ENCODE measurements at places on chromosomes 6 and 20.
A peak's percentile ranks its signal among the peaks of the same experiment; 100 is the strongest.

- peak overlapping the region; percentile 15 for H3K4me3 ChIP-seq
- H3K36me3 ChIP-seq, result no peaks in the 10 kb centered on the region
- peaks cover 6% of the 10 kb centered on the region for H3K4me1 ChIP-seq
- H3K27me3 ChIP-seq, result no peaks in the 10 kb centered on the region
- peak overlapping the region; percentile 72 for H3K27ac ChIP-seq
- DNase-seq, result no peak
Measured at GRCh38 chr6:41064841-41065240, 7.3 kb downstream of the OARD1 start.

DNA sequence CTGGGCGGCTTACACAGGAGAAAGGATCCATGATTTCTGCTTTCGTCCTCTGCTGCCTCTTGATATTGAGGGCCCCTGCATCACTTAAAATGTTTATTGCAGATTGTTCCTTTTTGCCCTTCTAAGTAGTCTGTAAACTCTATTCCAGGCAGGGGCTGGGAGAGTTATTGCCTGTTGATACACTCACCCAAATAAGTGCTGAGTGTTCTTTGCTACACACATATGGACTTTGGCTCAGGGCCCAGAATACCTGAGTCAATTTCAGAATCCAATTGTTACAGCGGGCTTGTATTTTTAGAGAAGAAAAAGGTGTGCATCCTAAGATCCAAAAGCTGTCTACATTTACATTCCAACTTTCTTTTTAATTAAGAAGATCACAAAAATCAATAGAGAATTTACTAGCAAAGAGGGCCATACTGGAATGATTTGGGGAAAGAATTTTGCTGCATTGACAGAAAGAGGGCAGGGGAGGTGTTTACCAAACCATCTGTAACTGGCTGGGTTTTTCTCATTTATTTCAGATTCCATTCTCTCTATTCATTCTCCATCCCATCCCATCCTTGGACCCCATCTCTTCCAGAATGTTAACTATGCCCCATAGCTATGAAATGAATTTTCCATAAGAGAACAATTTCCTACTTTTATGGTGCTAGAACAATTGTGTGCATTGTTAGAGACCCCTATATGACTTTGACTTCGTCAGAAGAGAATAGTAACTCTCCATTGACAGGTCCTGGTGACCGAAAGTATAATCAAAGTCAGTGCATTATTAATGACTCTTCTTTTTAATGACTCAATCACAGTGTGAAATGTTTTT, 959.9 kb upstream of the FLRT3 start:
- DNase-seq, result no peak
- H3K4me1 ChIP-seq, result peaks cover 5% of the 10 kb centered on the region
- no peaks in the 10 kb centered on the region for H3K27me3 ChIP-seq
- H3K27ac ChIP-seq, result no peak overlapping the region
- H3K36me3 ChIP-seq, result no peaks in the 10 kb centered on the region

DNA sequence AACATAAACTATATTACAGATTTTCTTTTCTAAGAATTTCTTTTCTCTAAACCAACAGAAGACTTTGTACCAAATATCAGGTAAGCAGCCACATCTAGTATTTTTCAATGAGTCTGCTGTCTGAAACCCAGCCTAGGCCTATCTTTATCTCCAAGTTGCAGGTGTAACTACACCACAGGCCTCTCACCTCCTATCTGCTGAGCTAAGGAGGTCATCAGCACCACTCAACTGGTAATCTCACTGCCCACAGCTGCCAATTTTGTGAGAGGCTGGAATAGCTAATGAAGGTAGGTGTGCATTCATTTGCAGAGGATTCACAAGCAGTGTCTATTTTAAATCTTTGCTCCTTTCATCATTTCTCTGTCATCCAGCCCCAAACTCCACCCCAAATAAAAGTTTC, 584.8 kb downstream of the HDGFL1 start:
- no peak for DNase-seq
- H3K27ac ChIP-seq, result no peak overlapping the region
- H3K27me3 ChIP-seq, result no peaks in the 10 kb centered on the region
- H3K4me1 ChIP-seq, result no peaks in the 10 kb centered on the region
- H3K36me3 ChIP-seq, result no peaks in the 10 kb centered on the region
- no peak overlapping the region for H3K4me3 ChIP-seq

DNA sequence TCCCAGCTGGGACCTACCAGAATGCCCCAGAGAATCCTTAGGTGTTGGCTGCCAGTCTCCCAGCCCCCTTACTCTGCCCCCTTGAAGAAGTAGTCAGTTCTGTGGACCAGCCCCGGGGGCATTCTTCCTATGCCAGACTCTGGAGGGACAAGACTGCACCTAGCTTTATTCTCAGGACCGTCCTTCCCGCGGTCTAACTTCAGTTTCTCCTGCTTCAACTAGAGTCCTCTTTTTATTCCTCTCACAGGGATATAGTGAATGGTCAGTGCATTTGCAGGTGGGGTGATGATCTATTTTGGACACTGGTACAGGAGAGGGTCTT, 35.9 kb upstream of the MDFI start:
- peak overlapping the region; percentile 77 for H3K27ac ChIP-seq
- no peaks in the 10 kb centered on the region for H3K36me3 ChIP-seq
- H3K4me1 ChIP-seq, result peaks cover 21% of the 10 kb centered on the region
- peaks cover 4% of the 10 kb centered on the region for H3K27me3 ChIP-seq

DNA sequence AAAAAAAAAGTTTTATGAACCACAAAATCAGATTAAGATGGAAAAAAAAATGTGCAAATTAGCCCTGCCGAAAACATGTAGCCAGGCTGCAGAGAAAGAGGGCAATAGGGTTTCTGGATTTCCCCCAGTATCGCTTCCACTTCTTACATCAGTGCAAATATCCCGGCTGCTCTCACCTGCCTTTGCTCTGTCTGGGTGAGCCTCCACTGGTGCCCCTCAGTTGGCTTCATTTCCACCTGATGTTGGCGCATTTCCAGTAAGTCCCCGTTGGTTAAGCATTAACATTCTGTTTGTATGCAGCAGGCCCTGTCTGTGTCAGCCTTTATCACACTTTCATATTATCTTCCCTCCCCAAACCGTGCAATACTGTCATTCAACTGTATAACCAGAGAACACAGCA, 215.1 kb downstream of the CBLN4 start:
- H3K27me3 ChIP-seq, result no peaks in the 10 kb centered on the region
- no peak for DNase-seq
- no peak overlapping the region for H3K4me3 ChIP-seq

DNA sequence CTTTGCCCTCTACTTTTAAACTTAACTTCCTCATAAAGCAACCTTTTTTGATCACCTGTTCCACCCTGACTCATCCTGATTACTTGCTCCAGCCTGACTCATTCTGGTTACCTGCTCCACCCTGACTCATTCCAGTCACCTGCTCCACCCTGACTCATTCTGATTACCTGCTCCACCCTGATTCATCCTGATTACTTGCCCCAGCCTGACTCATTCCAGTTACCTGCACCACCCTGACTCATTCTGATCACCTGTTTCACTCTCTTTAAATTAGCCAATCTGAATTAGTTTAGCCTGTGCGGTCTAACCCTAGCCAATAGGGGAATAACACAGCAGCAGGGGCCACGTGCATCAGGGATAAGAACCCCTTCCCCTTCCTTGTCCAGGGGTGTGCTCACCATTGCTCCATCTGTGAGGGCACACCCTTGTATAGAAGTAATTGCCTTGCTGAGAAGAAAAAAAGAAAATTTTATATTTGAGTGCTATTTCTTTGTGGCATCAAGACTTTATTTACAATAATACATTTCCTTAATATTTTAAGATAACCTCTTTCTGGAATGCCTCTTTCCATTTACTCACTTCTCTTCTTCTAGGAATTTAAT, 17.9 kb downstream of the HLA-G start:
- peak overlapping the region; percentile 74 for H3K27ac ChIP-seq
- DNase-seq, result no peak
- H3K4me3 ChIP-seq, result no peak overlapping the region
- no peaks in the 10 kb centered on the region for H3K36me3 ChIP-seq

DNA sequence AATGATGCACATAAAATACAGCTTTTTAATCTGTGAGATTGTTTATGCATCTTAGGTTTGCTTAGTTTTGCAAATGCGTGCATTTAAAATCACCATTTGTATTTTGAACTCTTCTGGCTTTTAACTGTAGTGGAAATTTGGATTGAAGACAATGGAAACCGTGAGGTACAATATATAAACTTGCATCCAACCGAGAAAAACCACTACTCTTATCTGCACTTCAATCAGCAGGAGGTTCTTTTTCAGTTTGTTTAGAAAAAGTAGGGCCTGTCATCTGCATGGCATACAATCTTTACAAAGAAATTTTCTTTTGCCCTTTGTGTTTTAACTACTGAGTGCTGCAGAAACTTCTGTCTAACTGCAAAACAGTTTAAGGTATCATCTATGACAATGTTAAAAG, 132.8 kb downstream of the LAMA2 start:
- no peaks in the 10 kb centered on the region for H3K36me3 ChIP-seq
- H3K4me1 ChIP-seq, result no peaks in the 10 kb centered on the region
- DNase-seq, result no peak
- H3K4me3 ChIP-seq, result no peak overlapping the region
- no peaks in the 10 kb centered on the region for H3K27me3 ChIP-seq

DNA sequence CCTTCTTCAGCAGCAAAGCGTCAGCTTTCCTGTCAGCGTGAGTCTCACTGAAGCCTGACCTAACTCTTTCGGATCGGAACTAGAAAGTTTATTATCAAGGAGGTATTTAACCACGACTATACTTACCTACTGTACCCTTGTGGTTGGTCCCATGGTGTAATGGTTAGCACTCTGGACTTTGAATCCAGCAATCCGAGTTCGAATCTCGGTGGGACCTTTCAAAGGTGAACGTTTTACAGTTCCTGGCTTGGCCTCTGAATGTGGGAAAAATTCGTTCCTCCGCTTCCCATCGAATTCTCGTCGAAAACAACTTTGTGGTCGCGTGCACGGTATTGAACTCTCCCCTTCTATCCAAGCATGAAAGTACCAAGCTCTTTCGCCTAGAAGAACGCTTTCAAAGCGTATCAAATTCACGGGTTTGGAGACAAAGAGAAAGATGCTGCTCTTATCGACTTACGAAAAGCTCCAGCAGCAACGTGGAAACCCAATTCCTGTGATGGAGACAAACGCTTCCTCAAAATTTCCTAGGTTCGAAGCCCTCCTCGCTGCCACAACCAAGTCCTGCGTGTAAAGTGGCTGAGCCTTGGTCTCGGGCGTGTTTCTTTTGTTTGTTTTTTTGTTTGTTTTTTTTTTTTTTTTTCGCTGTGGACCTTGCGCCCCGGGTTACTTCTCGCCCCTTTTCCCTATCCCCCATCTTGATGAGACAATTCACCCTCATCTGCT, 63.7 kb downstream of the GPX5 start:
- H3K4me3 ChIP-seq, result peak overlapping the region; percentile 83
- peaks cover 41% of the 10 kb centered on the region for H3K4me1 ChIP-seq
- no peak for DNase-seq
- H3K36me3 ChIP-seq, result no peaks in the 10 kb centered on the region
- H3K27ac ChIP-seq, result peak overlapping the region; percentile 84

DNA sequence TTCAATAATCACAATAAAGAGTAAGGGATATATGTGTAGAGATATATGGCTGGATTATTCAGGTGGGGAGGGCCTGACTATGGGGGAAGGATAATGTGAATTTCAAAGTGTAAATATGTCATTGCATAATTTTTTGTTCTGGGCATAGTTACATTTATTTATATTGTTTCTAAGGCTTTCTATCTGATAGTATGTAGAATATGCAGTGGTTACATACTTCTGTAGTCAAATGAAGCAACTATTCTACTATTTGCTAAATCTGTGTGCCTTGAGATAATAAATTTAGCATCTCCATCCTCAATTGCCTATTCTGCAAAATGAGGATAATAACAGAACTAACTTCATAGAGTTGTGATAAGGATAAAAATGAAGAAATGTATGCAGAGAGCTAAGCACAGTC, 359.2 kb downstream of the CDKAL1 start:
- no peak overlapping the region for H3K4me3 ChIP-seq
- H3K4me1 ChIP-seq, result no peaks in the 10 kb centered on the region
- H3K27me3 ChIP-seq, result no peaks in the 10 kb centered on the region
- no peak for DNase-seq
- H3K27ac ChIP-seq, result no peak overlapping the region

DNA sequence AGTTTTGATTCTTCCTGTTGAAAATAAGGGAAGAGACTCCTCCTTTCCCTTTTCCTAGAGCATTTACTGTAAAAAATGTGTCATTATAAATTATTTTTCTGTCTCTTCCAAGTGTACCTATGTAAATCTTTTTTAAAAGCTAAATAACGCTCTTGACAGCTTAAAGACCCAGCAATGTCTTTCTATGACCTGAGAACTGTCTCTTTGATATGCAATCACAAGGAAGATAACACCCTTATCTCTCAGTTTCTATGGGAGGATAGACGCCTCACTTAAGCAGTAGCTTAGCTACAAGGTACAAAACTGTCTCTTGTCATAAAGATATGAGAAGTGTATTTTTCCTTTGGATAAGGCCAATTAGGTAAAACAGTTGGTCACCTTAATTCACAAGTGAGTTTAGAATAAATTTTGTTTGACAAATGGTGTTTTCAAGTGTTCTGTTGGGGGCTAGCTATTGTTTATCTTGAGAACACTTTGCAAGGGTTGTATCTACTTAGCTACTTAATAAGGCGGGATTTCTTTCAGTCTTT, 980.6 kb upstream of the EYS start:
- H3K27ac ChIP-seq, result no peak overlapping the region
- H3K4me3 ChIP-seq, result no peak overlapping the region
- no peaks in the 10 kb centered on the region for H3K27me3 ChIP-seq
- DNase-seq, result no peak
- H3K36me3 ChIP-seq, result no peaks in the 10 kb centered on the region

- H3K27me3 ChIP-seq, result no peaks in the 10 kb centered on the region
- no peak overlapping the region for H3K27ac ChIP-seq
- no peak for DNase-seq
- H3K4me1 ChIP-seq, result peaks cover 11% of the 10 kb centered on the region
- no peaks in the 10 kb centered on the region for H3K36me3 ChIP-seq
Measured at GRCh38 chr6:6861351-6861894, 246.3 kb upstream of the RREB1 start.

GRCh38 chr20:44464514-44464913, 11.2 kb upstream of the TTPAL start:
- H3K27me3 ChIP-seq, result no peaks in the 10 kb centered on the region
- DNase-seq, result no peak
- H3K36me3 ChIP-seq, result no peaks in the 10 kb centered on the region
- H3K4me1 ChIP-seq, result no peaks in the 10 kb centered on the region
- H3K4me3 ChIP-seq, result no peak overlapping the region

- no peaks in the 10 kb centered on the region for H3K36me3 ChIP-seq
- no peak overlapping the region for H3K4me3 ChIP-seq
- peaks cover 5% of the 10 kb centered on the region for H3K4me1 ChIP-seq
- no peak for DNase-seq
Measured at GRCh38 chr20:24651976-24652345, 182.5 kb downstream of the SYNDIG1 start.
